ENCODE measurements at places on chromosomes 3 and 15. TPM values are rescaled to one million over a fixed set of nuclear protein-coding genes. Genes with fewer than 3 reads are reported as not detected.

DNA sequence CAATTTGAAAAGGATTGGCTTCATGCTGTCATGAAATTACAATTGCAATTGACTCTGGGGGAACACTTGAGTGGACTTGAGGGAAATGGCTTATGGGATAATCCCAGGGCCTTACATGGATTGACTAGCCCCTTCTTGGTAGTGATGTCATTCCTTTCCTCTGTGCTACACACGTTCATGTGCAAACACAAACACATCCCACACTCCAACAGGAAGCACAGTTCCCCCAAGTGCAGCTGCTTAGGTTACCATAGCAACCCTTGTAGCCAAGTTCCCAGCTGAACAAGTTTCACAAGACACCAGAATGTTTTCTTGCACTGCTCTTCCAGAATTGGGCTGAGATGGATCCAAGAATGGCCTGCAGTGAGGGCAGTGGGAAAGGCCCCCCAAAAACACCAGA, 217.0 kb downstream of the ZNF621 start:
- no peaks in the 10 kb centered on the region for H3K4me1 ChIP-seq
- no peaks in the 10 kb centered on the region for H3K27me3 ChIP-seq
- H3K36me3 ChIP-seq, result no peaks in the 10 kb centered on the region
- H3K27ac ChIP-seq, result no peak overlapping the region

The TGFBR2 gene
- total RNA-seq, result 103 TPM

- H3K4me3 ChIP-seq, result no peak overlapping the region
- peaks cover 7% of the 10 kb centered on the region for H3K4me1 ChIP-seq
- no peaks in the 10 kb centered on the region for H3K27me3 ChIP-seq
- H3K36me3 ChIP-seq, result no peaks in the 10 kb centered on the region
These were observed 160.9 kb downstream of the TIGIT start for GRCh38 chr3:114454551-114455251.

DNA sequence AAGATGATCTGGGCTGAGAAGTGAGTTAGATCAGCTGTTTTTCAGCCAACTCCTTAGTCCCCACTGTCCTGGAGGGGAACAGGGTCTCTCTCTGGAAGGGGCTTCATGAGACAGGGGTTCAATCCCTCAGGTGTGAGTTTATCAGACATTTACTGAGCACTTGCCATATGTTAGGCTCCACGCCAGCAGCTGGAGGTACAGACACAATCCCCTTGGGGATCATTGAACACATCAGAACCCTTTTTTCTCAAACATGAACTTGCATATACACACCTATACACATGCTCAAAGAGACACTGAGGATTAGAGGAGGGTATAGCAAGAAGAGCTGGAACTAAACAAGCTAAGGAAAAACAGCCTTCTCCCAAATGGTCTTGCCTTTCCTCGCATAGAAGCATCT, 5.5 kb upstream of the BMF start:
- H3K36me3 ChIP-seq, result no peaks in the 10 kb centered on the region
- no peak for DNase-seq
- H3K27me3 ChIP-seq, result no peaks in the 10 kb centered on the region
- H3K27ac ChIP-seq, result no peak overlapping the region
- H3K4me3 ChIP-seq, result no peak overlapping the region

The TBC1D23 gene
- total RNA-seq, result 34.8 TPM

- no peak for DNase-seq
- no peaks in the 10 kb centered on the region for H3K4me1 ChIP-seq
- H3K27me3 ChIP-seq, result peaks cover 87% of the 10 kb centered on the region
- H3K4me3 ChIP-seq, result no peak overlapping the region
- no peaks in the 10 kb centered on the region for H3K36me3 ChIP-seq
These were observed 1289.6 kb downstream of the NSUN3 start for GRCh38 chr3:95352471-95352870.

DNA sequence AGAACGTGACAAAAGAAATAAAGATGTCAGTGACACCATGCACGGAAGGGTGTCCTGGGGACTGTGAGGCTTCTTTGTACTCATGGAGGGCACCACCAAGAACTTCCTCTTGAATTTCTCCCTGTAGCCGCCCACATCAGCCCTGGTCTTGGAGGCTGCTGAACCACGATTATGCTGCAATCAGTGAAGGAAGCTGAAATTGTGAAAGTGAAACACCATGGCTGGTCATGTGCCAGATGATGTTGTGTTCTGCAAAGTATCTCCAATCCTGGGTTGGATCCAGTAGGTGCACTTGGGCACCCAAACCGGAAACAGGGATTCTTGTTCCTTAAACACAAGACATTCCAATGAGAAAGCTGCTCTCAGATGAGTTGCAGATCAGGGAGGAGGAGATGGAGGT, 104.4 kb upstream of the GOLGA6L6 start:
- no peaks in the 10 kb centered on the region for H3K36me3 ChIP-seq
- H3K4me1 ChIP-seq, result no peaks in the 10 kb centered on the region
- H3K27ac ChIP-seq, result no peak overlapping the region
- peak; percentile 61 for DNase-seq
- H3K27me3 ChIP-seq, result no peaks in the 10 kb centered on the region

The UPK1B gene
- not detected for total RNA-seq

- peaks cover 23% of the 10 kb centered on the region for H3K4me1 ChIP-seq
- H3K27me3 ChIP-seq, result no peaks in the 10 kb centered on the region
- no peak overlapping the region for H3K27ac ChIP-seq
- no peak overlapping the region for H3K4me3 ChIP-seq
- no peaks in the 10 kb centered on the region for H3K36me3 ChIP-seq
These were observed 996.5 kb downstream of the TUSC7 start for GRCh38 chr3:117706037-117706436.
